ENCODE measurements at places on chromosomes 1 and 21.

DNA sequence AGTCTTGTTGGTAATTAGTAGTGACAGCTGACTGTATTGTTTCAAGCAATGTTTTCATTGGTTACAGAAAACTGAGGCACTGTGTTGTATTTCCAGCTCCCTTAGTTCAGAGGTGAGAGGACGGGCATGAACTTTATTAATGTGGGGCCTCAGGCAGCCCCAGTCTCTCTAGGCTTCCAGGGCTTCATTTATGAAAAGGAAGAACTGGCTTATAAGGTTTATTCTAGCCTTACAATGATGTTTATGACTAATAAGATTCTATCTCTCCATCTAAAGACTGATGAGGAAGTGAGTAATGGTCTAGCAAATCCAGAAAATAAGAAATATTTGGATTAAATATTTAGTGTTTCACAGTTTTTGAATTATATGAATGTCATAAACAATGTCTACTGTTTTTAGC is 41.5 kb downstream of the CBS start:
- DNase-seq = no peak

GRCh38 chr1:63669151-63669961 is 76.1 kb downstream of the PGM1 start:
- no peak for DNase-seq

- DNase-seq = no peak
Observed at GRCh38 chr1:81432654-81433109, 368.1 kb upstream of the ADGRL2 start.

DNA sequence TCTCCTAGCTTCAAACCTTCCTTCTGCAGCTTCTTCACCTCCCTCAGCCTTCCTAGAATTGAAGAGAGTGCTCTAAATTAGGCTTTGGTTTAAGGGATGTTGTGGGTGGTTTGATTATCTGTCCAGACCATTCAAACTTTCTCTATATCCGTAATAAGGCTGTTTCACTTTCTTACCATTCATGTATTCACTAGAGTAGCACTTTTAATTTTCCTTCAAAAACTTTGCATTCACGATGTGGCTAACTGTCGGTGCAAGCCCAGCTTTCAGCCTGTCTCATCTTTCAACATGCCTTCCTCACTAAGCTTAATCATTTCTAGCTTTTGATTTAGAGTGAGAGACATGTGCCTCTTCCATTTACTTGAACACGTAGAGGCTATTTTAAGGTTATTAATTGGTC is 26.2 kb upstream of the DESI2 start:
- DNase-seq = no peak

DNA sequence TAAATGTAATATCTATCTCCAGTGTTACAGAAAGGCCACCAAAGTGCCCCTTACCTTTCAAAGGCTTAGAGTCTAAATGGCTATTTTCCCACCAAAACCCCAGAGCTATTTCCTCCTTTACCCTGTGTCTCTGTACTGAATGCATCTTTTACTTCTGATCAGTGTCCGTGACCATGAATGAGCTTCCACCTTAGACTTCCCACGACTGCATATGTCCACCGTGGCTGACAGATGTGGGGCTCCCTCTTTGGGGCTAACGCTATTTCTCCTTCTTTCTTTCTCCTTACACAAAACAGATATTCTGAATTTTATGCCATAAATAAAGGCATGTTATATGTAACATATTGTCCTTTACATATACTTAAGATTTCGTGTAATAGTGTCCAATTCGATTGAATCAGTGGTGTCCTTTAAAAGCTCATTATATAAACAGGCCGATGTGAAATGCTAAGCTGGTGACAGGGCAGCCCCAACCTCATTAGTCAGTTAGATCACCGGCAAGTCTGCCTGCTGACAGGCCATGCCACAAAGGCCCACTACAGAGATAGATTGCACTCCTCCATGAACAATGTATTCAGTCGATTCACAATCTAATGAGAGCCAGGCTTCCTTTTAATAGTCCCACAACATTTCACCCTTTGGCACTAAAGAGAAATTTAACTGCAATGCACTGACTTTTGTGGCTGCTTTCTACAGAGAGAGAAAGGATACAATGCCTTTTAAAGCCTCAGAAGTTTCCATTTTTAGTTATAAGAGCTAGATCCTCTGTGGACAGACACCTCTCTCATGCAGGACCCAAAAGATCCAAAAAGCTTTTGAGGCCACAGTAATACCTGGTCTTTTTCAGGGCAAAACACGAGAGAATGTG is 297.9 kb downstream of the PCP4 start:
- DNase-seq = no peak

GRCh38 chr1:54996359-54996868 is 2.3 kb upstream of the BSND start:
- DNase-seq = peak; percentile 62
